CD14-positive monocyte (primary cell): ENCODE measurements at places on chromosomes 11 and 22.

GRCh38 chr11:117673602-117674001 lies 123.4 kb downstream of the DSCAML1 start:
- DNase-seq = no peak

DNA sequence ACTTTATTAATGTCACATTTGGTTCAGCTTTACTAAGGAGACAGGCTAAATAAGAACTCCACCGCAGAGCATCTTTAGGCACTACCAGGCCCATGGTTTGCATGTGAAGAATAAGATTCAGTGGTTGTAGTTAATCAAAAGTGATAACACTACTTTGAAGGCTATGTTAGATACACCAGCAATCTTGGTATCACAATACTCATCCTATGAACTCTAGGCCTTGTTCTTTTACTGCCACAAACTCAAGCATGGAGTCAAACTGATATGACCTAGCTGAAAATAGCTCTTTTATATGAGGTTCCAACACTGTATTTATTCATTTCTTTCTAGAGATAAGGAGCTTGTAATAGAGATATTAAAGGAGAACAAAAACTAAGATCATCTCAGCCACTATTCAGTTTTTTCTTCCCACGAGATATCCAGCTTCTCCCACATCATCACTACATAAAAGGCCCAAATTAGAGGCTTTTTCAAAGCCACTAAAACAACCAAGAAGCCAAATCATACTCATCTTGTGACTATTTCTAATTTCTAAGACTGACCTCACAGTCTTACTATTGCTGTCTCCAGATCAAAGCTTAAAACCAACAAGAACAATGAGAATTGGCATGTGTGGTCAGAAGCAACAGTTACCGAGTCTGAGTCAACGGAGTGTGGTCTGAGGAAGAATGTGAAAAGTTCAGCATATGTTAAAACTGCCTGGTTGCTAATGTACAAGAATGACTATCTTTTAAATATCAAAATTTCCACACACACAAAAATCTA lies 25.1 kb upstream of the GUCY1A2 start:
- no peak for DNase-seq

GRCh38 chr22:44212936-44213335 lies 32.2 kb downstream of the PARVG start:
- DNase-seq = no peak

- DNase-seq = no peak
Measured at GRCh38 chr11:83663446-83663845, 377.3 kb upstream of the CCDC90B start.

DNA sequence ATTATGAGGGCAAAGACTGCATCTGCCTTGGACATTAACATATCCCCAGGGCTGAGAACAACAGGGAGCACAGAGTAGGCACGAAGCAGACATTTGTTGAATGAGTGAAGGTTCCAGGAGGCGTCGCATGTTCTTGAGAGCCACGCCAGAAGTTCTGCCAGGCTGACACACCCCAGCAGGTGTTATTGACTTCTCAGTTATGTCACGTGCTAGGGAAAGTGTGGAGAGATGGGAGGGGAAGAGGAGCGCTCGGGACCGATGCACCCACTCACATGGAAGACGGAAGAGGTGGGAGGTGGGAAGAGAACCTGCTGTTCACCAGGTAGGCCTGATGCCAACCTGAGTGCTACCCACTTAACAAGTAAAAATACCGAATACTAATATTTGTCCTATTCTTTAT lies 232.8 kb downstream of the LARGE1 start:
- no peak for DNase-seq
